Spleen (tissue), 13 donors: ENCODE measurements at places on chromosomes 16 and 17.

GRCh38 chr16:26316683-26317464 is 625.1 kb downstream of the HS3ST4 start:
- no peak overlapping the region for H3K27ac ChIP-seq
- H3K4me1 ChIP-seq, result no peaks in the 10 kb centered on the region
- H3K27me3 ChIP-seq, result no peaks in the 10 kb centered on the region
- no peak for DNase-seq
- H3K4me3 ChIP-seq, result no peak overlapping the region

- H3K4me1 ChIP-seq, result no peaks in the 10 kb centered on the region
- no peak overlapping the region for H3K4me3 ChIP-seq
- no peaks in the 10 kb centered on the region for H3K36me3 ChIP-seq
- no peak for DNase-seq
- no peak overlapping the region for H3K27ac ChIP-seq
Observed at GRCh38 chr16:20363191-20363590, 10.7 kb upstream of the UMOD start.

GRCh38 chr16:78325468-78326352 is 226.3 kb downstream of the WWOX start:
- H3K27me3 ChIP-seq, result no peaks in the 10 kb centered on the region
- H3K36me3 ChIP-seq, result no peaks in the 10 kb centered on the region
- no peak overlapping the region for H3K4me3 ChIP-seq
- no peaks in the 10 kb centered on the region for H3K4me1 ChIP-seq
- DNase-seq, result no peak

DNA sequence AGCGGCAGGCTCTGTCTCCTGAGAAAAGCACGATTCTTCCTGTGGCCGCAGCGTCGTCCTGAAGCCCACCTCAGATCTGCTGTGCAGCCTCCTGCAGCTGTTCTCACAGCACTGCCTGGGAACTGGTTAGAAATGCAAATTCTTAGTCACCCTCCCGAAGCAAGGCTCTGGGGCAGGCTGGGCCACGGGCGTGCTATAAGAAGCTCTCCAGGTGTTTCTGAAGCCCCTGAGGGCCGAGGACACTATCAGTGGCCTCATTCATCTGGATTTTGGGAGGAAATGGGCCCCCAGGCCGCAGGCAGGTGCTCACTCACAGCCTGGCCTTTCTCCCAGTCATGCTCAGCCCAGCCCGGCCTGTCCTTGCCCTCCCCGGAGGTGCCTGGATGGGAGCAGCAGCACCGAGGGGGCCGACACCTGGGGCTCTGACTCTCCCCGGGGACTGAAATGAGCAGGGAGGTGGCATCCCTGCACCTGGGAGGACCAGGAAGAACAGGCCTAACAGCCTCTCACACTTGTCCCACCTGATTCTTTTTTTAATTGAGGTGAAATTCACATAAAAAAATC is 10.4 kb upstream of the NLRC3 start:
- DNase-seq, result no peak
- H3K36me3 ChIP-seq, result peaks cover 28% of the 10 kb centered on the region
- no peaks in the 10 kb centered on the region for H3K4me1 ChIP-seq
- no peaks in the 10 kb centered on the region for H3K27me3 ChIP-seq
- H3K4me3 ChIP-seq, result no peak overlapping the region
- peak overlapping the region; percentile 51 for H3K27ac ChIP-seq

DNA sequence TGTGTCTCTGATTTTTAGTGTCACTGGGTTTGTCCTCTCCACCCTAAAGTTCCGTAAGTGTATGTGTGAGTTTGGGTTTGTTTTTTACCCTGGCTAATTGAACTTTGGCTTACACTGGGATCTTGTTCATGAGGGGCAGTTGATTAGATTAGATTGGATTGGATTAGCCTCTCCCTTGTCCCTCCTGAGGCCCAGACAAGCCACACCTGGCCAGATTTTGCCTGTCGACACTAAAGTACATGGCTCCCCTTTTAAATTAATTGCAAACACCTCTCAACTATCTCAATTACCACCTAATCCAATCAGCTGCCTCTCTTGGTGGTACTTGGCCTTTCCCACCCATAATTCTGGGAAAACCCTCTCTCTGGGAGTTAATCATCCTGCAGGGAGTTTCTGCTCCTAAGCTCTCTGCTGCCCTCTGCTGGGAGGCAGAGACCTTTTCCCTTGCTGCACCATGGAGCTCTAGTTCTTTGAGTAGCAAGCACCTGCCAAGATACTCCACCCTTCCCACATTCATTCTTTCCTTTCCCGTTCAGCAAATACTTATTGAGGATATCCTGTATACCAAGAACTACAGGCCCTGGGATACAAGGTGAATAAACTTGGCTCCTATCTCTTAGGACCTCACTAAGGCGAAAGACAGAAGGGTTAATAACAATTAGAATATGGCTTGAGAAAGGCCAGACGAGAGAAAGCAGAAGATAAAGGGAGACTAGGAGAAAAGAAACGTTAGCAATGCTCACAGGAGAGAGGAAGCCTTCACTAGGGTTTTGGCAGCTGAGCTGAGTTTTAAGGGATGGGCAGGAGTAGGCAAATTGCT is 60.0 kb upstream of the MPHOSPH6 start:
- H3K4me1 ChIP-seq, result no peaks in the 10 kb centered on the region
- no peak for DNase-seq
- no peaks in the 10 kb centered on the region for H3K36me3 ChIP-seq
- no peaks in the 10 kb centered on the region for H3K27me3 ChIP-seq
- H3K4me3 ChIP-seq, result no peak overlapping the region
